ACHN (cell line): ENCODE measurements at places on chromosomes 5 and 9.

DNA sequence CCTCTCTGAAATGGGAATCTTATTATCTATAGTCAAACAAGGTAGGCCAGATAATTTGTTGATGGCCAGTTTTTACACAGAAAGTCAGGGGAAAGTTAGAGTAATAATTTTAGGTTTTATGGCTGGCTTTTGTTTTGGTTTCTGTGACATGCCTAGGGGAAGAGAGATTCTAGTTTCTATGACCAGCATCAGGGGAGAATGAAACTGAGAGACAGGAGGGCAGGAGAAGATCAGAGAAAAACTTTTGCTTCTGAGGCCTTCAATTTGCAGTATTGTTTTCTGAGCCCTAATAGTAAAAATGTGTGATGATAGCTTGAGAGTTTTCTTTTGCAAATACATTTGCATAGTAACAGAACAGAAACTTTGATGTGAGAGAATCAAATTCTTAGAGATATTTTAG lies 564.3 kb downstream of the ZNF608 start:
- DNase-seq, result no peak

DNA sequence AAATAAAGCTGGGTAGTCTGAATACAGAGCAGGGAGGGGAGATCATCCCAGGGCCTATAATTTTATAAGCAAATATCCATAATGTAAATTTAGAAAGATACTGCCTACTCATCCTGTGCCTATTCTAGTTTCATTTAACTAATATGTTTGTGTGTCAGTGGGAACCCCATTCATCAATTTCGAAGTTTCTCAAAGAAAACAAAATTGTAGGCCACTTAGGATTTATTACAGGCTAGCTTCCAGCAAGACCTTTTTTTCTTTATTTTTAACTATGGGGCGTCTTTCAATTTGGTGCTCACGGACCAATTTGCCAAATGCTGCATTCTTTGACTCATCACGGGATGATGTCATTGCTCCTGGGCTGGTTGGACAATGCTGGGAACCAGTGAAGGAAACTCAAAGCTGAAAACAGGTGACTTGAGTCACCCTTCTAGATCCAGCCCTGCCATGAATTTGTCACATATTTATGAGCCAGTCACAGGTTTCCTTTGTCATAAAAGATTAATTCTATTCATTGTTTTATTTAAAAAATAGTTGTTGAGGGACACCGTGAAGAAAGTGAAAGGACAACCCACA lies 13.4 kb downstream of the PCSK5 start:
- no peak for DNase-seq

DNA sequence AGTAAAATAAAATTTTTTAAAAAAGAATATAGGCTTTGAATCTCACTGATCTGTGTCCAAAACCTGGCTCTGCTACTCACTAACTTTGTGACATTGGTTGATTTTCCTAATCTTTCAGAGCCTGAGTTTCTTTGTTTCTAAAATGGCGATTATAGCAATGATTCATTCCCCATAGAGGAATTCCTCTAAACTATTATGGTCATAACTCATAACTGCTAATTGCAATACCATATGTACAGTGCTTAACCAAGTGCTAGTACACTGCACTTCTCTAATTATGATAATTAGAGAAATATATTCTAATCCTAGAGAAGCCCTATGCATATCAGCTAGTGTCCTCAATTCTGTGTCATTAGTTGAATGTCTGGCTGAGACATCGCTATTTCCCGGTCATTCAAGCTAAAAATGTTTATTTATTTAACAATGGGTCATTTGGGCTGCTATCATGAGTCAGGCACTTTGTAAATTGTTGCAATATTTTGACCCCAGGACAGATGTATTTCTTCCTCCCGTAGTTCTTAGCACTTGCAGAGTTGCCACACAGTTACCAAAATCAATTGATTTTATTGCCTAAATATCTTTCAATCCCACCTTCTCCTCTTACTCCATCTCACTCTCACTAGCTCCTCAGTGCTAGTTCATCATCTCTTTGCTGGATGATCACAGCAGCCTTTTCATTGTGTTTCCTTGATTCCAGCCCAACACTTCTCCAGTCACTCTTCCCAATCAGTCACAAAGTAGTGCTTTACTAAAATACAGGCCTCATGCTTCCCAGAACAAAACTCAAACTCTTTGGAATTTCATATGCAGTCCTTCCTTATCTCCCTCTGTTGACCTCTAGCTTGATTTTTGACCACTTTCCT lies 200.9 kb upstream of the PAPPA start:
- no peak for DNase-seq

DNA sequence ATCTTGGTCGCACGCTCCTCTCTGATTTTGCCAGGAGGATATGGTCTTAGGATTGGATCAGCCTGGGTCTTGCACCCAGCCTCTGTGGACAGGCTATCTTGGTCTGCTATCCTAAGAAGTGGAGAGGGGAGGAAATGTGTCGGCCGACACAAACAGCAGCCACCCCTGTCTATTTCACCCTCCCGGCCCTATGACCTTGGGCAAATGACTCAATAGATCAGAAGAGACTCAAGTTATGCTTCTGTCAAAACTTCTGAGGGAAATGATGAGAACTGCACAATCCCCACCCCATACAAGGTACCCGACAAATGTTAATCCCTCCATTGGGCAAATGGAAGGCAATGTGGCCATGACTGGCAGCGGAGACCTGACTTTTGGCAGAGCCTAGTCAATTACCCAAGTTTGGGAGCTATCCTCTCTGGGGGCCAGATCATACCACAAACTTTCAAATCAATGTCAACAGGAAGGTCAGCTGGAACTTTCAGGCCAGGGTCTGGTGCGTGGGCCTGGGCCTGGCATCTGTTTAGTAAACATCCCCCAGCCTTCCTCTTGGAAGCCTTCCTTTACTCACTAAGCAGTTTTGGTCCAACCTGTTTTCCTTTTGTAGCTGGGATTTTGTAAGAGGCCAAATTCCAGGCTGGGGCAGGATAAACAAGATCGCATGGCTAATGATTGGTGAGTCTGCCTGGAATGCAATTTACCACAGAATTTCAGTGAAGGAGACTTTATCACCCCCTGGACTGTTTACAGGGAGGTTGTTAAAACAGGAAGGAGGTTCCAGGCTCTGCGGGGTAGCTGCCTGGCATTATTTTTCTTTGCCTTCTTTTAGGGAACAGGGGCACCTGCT lies 64.2 kb upstream of the CPEB4 start:
- DNase-seq, result peak; percentile 69

DNA sequence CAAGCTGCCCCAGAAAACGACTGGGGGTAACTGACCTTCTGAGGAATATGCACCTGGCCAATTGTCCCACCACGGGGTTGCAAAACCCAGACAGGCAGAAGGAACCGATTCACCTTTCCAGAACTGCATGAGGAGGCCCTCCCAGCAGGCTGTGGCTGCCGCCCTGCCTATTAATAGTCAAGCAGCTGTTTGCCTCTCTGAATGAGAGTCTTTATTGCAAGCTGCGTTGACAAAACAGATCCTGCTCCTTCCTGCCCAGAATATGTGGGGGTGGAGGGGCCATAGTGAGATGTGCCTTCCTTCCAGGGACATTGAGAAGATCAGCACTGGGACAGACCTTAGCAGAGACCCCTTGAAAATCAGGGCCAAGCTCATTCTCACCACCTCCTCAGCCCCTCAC lies 18.3 kb upstream of the TCOF1 start:
- DNase-seq, result no peak

DNA sequence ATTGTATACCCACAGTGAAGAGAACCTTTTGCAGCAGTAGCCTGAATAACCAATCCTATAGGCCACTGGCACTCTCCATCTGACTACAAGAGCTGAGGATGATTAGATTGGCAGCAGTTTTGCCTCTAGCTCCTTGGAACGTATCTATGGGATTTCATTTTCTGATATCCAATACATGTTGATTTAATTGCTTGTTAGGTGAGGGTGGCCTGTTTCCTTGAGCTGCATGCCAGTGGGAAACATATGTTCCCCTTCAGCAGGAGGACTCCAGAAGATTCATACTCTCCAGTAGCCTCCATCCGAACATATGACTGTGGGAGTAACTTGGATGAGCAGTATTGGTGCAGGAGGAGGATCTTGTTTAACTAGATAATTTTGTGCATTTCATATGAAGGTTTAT lies 51.5 kb downstream of the GCNT1 start:
- no peak for DNase-seq

DNA sequence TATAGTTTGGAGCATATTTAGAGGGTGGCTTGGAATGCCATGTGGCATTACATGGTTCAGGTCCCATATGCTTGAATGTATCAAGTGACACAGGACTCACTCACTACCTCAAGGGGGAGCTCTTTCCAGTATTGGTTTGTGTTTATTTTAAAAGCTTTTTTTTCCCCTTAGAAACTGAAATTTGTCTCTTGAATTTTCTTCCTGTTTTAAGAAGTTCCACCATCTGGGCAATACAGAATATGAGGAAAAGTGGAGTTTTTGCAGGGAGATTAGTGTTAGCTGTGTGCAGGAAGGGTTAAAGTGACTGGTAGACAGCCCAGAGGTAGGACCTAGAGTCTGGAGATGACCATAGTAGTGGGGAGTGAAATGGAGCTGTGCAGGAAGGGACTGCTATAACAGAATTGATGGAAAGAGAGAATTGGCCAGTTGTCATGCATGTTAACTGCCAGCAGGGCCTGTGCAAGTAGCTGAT lies 36.6 kb downstream of the CTNNA1 start:
- peak; percentile 45 for DNase-seq

- no peak for DNase-seq
Measured at GRCh38 chr5:163773226-163773625, 267.8 kb downstream of the MAT2B start.

DNA sequence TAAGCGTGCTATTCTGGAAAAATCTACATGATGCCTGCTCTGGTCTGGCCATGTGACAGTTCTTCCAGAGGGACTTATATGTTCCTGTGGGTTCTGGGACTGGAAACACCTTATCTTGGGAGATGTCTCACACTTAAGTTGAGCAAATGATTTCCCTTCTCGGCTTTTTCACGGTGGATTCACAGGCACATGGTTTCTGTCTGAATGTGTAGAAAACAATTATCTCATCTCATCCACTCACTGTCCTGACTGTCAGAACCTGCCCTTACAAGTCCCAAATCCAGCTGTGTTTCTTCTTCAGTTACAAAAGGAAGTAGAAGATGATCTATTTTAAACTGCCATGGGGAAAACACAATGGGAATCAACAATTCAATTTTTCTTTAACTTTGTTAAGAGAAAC lies 184.0 kb downstream of the SYK start:
- DNase-seq, result no peak

GRCh38 chr5:171957591-171958251 lies 48.7 kb downstream of the FBXW11 start:
- no peak for DNase-seq

GRCh38 chr5:119123280-119123679 lies 52.4 kb downstream of the DMXL1 start:
- DNase-seq, result no peak

GRCh38 chr5:82544004-82544403 lies 265.9 kb upstream of the RPS23 start:
- no peak for DNase-seq

DNA sequence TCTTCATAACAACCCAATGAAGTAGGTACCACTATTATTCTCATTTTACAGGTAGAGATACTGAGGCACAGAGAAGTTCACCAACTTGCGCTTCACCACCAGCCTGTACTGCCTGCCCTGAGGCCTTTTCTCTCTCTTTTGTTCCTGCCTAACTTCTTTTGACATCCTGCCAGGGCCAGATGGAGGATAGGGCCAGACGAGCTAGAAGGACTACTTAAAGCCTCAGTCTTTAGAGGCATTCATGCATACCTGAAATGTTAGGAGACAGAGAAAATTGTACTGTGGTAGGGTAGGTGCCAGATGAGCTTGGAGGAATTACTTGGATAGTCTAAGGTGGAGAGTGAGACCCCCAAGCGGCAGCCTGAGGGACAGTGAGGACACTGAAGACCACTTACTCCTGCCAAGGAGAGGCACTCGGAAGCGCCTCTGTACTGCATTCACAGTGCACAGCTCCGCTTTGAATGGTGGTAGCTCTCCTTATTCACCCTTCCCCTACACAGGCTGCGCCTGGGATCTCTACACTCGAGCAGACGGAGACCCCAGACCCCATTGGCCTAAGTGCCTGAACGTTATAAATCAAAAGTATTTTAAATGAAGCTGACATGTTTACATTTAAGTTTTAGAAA lies 6.2 kb upstream of the ORM1 start:
- no peak for DNase-seq

DNA sequence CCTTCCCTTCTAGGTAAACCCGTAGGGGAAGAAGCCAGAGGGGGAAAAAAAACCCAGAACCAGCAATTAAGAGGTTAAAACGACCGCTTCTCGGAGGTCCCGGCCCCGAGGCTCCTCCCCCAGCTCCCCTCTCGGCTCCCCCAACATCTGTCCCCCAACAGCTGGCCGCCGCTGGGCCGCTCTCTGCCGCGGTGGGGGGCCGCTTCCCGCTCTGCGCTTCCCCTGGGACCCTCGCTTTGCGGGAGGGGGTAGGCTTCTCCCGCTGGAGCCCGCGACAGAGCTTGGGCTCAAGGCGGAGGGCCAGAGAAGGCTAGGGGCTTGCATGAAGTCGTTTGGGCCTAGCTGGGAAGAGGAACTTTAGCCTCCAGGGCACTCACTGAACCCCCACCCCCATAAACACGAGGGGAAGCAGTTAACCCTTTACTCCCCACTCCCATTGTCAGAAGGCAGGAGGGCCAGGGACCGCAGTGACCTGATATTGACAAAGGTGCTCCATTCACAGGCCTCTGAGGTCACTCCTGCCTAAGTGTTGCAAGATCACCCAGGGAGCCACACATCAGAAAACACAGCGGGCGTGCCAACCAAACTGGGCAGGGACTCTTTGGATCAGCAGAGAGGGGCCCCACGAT lies 7.5 kb downstream of the LHX6 start:
- no peak for DNase-seq

DNA sequence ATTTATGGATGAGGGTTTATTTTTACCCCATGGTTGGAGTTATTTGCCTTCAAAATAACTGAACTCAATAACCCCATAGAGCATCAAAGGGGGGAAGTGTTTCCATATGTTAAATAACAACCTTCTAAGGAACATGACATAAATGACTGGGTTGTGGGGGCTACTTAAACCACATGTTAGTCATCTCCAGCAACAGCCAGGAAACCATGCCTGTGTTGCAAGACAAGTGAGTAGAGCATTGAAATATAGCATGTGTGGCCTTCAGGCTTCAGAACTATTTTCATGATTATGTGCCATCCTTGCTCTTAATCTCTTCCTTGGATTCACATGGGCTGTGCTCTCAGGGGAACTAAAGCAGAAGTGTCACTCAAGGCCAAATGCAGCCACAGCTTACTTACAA lies 431.2 kb downstream of the AGTPBP1 start:
- DNase-seq, result no peak

DNA sequence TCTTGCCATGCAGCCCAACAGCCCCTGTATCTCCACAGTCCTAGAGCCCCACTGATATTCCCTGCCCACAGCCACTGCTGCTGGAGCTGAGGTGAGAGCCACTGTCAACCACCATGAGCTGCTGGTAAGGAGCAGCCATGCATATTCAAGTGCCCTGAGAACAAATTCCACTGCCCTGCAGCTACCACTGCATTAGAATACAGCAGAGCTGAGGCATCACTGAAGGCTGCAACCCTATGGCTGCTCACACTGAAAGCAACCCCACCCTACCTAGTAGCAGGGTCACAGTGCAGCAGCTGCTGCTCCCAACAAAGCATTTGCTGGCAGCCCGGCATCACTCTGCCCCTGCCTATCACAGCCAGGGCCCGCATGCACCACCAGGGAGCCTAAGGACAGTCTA lies 68.6 kb downstream of the SKIC3 start:
- DNase-seq, result no peak
